ENCODE measurements at places on chromosomes 4 and X.

DNA sequence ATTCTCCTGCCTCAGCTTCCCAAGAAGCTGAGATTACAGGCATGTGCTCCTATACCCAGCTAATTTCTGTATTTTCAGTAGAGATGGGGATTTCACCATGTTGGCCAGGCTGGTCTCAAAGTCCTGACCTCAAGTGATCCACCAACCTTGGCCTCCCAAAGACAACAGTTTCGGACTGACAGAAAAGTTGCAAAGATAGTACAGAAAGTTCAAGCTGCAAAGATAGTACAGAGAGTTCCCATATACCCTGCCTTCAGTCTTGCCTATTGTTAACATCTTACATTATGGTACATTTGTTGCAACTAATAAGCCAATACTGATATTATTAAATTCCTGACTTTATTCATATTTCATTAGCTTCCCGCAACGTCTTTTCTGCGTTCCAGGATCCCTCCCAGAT lies 65.8 kb downstream of the SUPT20HL2 start:
- no peak for DNase-seq

DNA sequence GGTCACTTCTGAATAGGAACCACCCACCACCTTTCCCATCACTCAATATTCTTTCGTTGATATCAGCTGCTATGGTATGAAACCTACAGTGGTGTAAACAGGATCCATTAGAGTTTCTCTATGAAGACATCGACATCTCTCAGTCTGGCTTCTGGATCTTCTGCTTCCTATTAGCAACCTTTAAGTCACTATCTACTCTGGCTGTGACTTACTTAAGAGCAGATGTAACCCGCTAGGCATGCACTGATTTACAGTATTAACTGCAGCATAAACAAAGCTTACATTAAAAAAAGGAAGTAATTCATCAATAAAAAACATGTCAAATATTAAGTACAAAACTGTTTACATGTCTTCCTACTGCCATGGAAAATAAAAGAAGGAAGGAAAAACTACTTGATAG lies 96.4 kb downstream of the ANAPC10 start:
- DNase-seq = no peak

DNA sequence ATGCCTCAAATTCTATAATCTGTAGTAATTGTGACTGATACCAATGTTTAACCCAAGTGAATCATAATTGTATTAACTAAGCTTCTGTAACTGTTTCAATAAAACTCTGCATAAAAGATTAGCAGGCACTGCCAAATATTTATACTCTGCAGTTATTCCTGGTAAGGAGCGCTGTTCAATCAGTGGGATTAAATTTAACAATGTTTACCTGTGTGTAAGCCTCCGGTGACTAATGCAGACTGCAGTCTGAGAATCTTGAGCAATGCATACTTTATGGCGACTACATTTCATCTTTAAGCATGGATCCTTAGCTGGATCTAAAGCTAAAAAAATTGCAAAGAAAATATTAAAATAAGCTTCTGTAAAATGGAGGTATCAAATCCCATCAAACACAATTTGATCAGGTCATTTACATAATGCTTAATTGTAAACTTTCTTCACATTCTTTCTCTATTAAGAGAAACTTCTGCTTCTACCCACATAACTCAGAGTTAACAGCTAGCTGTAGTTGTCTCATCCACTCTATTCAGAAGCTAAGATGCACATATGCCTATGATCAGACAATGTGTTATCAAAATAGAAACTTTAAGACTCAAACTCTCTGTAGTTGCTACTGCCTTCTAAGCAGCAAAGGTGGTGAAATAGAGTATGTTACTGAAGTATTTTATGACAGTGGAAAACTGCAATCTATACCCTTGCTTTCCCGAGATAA lies 234.0 kb downstream of the SPOCK3 start:
- no peak for DNase-seq

GRCh38 chr4:6771229-6771671 lies 11.3 kb upstream of the KIAA0232 start:
- no peak for DNase-seq

- DNase-seq = no peak
Observed at GRCh38 chr4:165450871-165451270, 72.1 kb downstream of the CPE start.

- no peak for DNase-seq
Observed at GRCh38 chrX:70762285-70762684, 146.2 kb downstream of the TEX11 start.

DNA sequence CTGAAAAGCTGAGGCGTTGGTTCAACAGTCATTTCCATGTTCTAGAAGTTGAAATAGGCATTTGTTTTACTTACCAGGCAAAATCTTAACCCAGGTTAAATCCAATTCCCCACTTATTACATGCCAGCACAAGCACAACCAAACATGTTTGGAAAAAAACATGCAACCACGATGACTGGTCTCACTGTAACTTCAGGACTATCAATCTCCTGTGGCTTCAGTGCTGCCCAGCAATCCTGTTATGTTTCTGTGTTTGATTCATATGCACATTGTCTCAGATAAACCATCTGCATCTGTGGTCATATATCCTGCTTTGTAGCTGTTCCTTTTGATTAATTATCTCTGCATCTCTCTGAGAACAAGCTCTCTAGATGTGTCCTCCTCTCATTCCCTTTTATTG lies 28.3 kb downstream of the PRDM8 start:
- no peak for DNase-seq

DNA sequence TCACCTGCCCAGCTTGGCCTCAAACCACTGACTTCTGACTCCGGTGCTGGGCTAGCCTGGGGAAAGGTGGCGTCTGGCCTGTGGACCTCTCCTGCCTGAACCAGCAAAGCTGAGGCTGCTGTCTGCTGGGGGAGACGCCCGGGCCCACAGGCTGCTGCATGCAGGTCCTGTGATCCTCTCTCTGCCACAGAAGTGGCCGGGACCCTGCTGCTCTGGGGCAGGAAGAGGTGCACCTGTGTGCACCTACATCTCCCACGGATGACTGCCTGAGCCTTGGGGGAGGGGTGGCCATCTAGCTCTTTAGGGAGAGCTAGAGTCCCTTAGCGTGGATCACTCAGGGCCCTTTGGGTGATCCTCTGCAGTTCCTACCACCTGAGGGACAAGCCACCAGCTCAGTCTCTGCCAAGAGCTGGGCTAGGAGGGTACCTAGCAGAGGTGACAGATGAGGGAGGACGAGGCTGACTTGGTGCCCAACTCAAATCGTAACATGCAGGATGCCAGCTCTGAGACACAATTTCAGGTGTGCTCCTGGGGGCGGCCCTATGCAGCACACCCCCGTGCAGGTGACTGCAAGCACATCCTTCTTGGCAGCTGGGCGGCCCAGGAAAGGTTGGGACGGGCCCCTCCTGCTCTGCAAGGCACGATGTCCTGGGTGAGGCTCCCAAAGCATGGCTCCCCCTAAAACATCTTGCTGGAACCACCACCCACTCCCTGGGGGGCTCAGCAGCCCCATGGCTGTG lies 22.5 kb downstream of the LETM1 start:
- DNase-seq = no peak

DNA sequence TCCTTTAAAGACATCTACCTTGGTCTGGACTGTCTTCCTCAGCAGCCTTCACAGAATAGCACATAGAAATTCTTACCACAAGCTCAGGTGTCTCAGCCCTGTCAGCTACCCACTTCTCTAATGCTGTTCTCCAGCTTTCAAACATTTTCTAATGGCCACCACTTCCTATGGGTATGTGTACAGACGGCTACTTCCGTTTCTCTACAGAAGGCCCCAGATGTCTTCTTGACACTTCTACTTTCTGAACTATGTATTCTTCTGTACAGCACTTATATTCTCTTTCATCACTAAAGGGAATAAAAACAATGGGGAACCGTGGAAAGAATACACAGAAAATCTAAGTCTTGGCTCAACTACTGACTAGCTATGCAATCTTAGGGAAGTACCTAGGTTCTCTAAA lies 13.3 kb downstream of the OPHN1 start:
- no peak for DNase-seq

DNA sequence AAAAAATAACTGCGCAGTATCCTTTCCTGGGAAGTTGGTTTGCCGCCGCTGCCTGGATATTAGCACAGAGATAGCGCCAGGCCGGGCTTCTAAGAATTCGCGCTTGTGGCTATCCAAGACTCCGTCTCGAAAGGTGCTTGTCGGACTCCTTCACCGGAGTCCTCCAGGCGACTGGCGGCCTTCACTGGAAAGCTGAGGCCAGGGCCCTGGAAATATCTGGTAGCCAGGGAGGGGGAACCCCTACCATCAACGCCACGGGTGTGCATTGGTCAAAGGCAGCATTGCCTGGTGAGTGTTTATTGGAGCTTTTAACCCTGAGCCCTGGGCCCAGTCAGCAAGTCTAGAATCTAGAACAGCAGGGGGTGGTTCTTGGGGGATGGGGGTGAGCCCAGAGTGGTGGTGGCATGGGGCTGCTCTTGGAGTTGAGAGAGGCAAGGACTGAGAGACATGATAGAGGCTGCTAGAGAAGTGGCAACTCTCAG lies 577 bp upstream of the PIM2 start:
- DNase-seq = no peak

GRCh38 chr4:153018684-153019083 lies 82.6 kb downstream of the FHDC1 start:
- no peak for DNase-seq

DNA sequence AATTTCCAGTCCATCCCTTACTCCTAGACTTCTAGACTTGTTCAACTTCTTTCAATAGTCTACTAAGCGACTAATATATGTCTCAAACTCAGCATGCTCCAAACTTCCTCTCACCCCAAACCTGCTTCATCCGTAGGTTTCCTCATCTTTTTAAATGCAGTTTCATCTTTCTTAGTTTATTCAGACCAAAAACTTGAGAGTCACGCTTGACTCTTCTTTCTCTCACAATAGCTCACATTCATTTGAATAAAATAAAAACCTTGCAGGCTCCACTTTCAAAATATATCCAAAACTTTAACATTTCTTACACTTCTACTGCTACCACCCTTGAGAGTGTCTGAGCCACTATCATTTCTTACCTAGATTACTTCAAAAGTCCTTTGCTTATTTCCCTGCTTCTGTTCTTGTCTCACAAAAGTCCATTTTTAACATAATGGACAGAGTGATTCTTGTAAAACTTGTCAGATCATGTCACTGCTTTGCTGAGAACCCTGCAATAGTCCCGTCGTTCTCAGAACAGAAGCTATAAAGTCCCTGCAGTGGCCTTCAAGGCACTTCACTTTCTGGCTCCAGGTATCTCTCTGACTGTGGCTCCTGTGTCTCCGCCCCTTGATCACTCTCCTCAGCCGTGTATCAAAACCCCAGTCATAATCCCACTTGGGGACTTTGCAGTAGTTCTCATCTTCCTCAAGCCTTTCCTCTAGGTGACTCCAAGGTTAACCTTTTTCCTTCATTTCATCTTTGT lies 167.6 kb downstream of the ARHGAP24 start:
- no peak for DNase-seq

DNA sequence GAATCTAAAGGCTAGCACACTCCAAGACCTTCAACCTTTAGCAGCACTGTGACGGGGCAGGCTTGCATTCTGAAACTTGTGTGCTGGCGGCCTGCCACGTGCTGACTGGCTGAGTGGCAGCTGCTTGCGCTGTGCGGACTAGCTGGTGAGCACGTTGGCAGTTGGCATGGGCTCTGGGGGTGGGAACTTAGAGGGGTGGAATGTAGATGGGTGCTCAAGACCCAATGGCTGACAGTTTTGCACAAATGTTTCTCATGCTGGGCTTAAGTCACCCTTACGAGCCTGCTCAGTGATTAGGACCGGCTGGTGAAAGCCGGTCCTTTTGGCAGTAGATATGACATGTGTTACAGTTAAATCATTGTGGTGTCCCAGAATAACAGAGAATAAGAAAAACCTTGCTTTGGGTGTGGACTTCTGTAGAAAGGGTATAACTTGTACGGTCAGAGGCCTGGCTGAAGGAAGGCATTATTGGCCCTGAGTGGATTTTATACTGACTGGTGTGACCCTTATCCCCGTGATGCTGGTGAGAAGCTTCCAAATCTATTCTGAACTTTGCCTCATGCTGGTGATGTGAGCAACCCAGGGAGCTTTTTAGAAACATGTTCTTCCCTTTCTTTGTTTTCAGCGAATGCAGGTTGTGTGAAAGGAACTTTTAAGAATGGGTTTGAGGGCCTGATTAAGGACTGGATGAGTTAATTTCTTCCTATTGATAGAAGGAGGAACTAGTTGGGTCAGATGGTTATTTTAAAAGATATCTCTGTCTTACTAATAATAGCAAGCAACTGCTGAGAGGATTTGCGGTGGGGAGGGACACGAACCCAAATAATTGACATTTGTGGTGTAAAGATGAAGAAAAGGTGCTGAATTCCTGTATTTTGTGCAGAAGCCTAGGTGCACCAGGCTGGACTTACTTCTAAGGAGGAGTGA lies 107.4 kb upstream of the SLC4A4 start:
- no peak for DNase-seq

- DNase-seq = peak; percentile 17
Observed at GRCh38 chr4:76090241-76090691, 15.8 kb downstream of the ART3 start.

GRCh38 chr4:8241895-8242696 lies 27.5 kb upstream of the HTRA3 start:
- DNase-seq = peak; percentile 59

DNA sequence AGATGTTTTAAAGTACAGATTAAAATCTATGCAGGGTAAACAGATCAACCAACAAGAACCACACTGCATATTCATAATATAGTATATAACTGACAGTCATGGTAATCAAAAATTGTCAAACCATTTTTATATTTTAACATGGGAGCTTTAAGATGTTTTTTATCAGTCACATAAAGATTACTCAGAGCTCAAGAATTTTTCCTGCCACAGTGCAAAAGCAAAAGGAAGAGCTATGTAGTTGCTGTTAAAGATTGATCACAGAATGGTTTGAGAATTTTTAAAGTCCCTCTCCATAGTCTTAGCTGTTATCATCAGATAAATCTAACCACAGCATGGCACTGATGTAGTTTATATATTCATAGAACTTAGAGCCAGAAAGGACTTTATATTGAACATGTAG lies 8.5 kb downstream of the RAB9B start:
- DNase-seq = no peak

- no peak for DNase-seq
Observed at GRCh38 chr4:161256716-161257115, 907.1 kb downstream of the FSTL5 start.

DNA sequence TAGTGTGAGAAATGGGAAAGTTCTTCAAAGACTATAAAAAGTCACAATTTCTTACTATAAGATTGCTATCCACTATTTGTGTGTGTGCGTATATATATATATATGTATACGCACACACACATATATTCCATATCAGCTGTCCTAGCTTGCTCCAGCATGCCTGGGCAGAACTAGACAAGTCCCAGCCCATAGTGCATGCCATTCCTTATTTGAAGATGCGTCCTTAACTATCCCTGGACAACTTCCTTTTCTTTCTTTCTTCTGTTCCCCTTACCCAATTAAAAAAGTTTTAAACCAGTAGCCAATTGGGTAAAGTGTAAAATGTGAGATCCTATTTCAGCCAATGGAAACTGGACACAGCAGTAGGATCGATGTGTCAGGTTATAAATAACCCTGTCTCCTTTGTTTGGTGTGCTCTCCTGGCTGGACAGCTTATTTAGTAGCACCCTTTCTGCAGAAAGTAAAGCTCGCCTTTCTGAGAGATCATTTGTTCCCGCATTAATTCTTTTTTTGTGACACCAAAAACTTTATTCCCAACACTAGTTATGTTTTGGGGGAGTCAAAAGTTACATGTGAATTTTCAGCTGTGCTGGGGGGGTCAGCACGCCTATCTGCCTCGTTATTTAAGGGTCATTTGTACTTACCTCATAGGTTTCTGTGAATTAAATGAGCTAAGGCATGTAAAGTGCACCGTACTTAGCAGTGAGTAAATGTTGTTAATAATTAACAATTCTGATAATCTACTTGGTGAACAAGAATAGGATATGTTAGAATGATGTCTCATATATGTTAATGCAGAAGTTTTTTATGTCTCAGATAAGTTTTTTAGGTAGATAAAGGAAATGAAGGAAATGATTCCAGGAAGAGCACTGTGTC lies 40.9 kb downstream of the KDM6A start:
- DNase-seq = no peak
